ENCODE measurements at places on chromosomes 4 and X.

DNA sequence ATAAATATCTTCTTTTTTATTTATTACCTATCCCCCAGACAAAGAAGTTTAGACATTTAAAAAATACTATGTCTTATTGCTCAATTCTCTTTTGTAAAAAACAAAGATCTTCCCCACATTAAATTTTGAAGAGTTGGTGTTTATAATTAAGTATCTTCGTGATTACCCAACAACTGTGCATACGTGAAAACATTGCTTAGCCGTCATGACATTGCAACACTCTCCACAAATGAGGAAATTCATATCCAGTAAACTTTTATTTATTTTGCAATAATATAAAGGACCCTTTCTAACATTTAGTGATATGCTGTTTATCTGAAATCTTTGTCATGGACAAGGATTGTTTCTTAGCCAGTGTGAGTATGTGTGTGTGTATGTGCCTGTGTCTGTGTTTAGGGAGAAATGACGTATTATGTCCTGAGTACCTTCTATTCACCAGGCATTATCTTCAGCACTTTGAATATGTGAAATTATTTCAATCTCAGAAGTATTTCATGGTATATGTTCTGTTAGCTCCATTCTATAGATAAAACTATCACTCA lies 26.1 kb upstream of the EREG start:
- DNase-seq: no peak

DNA sequence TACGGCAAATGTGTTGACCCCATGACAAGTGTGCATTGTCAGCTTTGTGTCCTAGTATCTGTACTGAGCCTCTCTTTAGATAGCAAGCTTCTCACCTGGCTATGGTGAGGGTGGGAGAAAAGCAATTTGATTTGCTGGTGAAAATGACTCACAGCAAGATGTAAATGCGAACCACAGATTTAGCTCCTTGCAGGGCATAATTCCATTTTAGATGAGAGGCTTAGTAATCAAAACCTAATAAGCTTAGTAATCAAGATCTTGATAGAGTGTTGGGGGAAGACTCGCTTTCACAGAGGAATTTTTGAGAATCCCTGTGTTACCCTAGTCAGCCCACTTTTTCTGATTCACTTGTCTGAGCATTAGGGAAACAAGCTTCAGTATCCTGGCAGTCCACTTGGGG lies 7.7 kb upstream of the OCIAD2 start:
- DNase-seq: no peak

GRCh38 chr4:86652332-86652932 lies 58.3 kb downstream of the PTPN13 start:
- DNase-seq: no peak

GRCh38 chr4:99090481-99091215 lies 2.1 kb upstream of the ADH5 start:
- DNase-seq: no peak

DNA sequence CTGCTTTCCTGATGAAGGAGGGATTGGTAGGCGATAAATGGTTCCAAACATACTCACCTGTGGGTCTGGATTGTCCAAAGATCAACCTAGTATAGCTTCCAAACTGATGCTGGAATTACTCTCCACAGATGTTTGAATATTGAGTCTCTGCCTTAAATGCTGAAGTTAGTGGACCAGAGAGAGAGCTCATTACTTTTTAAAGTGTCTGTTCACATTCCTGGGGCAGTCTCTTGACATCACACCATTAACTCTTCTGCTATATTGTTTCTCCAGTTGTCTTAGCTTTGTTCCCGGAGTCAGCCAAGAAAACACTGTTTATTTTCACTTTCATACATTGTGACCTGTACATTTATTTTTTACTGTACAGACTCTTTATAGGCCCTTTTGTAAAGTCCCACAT lies 35.4 kb downstream of the ARHGEF38 start:
- no peak for DNase-seq

GRCh38 chr4:100288811-100289529 lies 98.7 kb upstream of the DDIT4L start:
- no peak for DNase-seq

DNA sequence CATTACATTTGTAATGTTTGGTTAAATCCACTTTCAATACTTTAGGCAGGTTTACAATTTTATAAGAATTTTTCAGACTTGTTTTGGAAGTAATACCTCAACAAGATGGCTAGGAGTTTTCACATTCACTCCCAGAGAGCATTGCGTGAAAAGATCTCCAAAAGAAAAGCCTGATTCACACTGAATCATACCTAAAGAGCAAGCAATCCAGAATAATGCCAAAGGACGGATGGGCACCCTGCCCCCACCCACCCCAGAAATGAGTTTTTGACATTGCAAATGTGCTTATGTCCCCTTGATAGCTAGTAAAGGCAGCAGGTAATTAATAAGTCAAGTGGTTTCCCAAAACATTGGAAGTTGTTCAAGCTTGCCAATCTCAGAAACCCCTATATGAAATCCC lies 557.7 kb upstream of the TENM3 start:
- DNase-seq: no peak

DNA sequence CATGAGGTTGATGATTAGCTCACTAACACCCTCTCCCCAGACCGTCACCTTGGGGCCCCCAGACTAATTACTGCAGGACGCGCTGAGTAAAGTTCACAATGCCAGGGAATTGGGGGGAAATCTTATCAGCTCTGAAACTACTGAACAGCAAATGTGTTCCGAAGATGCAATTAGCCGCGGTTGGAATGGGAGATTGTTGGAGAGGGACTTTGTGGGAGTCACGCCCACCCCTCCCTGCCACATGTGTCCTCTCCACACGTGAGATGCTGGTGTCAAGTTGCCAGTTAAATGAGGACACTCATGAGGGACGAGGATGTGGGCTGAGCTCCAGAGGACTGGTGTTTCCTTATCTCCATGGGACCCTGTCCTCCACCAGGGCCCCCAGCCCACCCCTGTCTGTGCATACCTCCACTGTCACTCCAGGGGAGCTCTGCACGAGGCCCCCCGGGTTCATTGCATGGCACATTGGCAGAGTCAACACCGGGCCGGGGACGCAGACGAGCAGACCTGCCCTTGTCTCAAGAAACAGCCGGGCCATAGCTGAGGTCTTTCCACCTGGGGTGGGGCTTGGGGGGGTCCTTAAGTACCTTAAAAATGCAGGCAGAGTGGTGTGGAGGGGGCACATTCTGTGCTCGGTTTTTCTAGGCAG lies 175.4 kb upstream of the PSAPL1 start:
- no peak for DNase-seq

DNA sequence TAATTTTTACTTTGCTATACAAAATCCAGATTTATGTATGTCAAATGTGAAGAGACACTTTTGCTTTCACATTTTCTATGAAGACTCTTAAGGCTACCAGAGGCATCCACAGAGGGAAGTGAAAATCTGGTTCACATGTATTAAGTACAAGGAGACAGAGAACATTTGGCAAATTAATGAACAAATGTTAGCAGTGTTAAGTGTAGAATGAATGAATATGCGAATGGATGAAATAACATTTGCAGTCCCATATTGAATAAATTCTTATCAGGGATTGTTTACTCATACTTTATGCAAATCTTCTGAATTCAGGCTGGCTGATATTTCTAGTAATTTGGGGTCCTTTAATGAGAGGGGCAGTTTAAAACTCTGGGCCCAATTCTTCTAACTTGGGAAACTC lies 159.9 kb downstream of the LDB2 start:
- DNase-seq: no peak

DNA sequence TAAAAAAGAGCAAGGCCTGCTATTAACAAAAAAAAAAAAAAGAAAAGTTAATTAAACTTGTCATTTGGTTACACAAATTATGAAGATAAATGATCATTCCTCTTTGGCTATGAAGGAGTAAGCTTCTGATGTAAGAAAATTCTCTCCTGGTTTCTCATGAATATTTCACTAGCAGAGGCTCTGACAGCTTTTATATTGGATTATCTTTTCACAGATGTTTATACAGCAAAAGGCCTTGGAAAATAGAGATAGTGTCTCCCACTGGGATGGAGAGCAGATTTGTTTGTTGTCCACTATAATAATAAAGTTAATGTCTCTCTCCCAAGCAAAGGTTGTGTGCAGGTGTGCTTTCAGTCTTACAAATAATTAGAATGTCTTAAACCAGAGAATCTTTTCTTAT lies 40.7 kb upstream of the PDGFC start:
- no peak for DNase-seq

- no peak for DNase-seq
These were observed at the start of gene SCML2 for GRCh38 chrX:18354369-18355223. SCML2 (minus strand) TSS chrX:18354688; CDS start chrX:18334071, 20,617 bp downstream.

DNA sequence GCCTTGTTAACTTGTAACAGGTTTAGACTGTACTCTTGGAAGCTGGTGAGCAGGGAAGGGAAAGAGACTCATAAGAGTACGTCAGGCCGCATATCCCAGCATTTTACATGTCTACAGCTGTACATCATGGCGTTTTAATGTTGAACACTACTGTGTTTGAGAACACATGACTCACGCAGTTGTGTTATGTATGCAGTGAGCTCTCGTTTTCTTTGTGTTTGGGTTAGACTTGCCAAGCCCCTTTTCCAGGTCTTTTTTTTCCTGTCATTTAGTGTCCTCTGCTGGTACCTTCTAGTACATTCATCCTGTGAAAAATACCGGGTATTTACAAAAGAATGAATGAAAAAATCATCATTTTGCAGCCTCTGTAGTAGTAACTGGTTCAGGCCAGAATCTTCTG lies 35.3 kb downstream of the SMS start:
- no peak for DNase-seq

DNA sequence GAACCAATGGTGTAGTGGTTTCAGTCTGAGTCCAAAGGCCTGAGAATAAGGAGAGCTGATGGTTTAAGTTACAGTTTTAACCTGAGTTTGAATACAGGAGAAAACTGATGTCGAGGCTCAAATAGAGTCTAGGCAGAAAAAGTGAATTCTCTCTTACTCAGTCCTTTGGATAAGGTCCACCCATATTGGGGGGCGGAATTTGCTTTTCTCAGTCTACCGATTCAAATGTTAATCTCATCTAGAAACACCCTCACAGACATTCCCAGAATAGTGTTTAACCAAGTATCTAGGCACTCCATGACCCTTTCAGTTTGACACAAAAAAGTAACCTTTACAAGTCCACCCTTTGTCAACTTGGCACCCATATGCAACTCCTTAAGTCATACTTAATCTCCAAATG lies 216.0 kb downstream of the GRID2 start:
- DNase-seq: no peak

DNA sequence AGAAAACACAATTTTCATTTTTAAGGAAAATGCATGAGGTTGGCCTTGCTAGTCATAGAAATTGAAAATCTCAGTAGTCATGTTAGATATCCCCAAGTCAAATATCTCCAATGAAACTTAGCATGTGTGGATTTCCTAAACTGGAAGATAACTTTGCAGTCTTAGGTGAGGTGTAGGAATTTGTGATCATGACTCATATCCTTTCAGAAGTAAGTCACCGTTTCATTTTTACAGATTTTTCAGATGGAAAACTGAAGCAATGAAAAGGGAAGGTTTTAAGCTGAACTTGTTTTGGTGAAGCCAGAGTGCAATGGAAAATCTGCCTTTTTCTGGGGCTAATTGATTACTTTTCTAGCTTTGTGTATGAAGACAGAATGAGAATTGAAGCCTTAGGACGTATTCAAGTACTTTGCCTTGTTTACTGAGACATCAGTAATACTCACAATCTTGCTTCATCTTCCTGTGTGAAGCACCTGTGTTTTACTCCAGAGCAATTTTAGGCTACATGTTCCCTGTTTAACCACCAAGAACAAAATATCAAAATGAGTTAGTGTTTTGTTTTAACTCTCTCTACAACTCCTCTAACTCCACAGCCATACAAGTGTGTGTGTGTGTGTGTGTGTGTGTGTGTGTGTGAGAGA lies 1662.8 kb upstream of the ADGRL3 start:
- DNase-seq: no peak

- DNase-seq: no peak
These were observed 927.8 kb downstream of the STPG2 start for GRCh38 chr4:97215409-97215941.

DNA sequence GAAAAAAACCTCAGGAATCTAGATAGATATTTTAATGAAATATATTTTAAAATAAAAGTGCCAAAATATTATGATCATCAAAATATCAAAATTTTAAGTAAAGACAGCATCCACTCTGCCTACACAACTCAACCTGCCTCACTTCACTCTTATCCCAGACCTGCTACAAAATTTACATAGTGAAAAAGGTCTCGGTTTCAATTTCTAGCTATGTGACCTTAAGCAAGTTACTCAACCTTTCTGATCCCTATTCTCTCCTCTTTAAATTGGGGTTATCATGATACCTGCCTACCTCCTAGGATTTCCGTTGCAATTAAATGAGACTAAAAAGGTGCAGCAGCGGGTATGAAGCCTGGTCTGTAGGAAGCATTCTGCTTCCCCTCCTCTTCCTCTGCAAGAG lies 72.9 kb downstream of the FAM114A1 start:
- DNase-seq: no peak

GRCh38 chr4:52752936-52753335 lies 1.7 kb upstream of the ERVMER34-1 start:
- DNase-seq: no peak

- DNase-seq: peak; percentile 82
These were observed 5.0 kb downstream of the UVSSA start for GRCh38 chr4:1351854-1352566.

DNA sequence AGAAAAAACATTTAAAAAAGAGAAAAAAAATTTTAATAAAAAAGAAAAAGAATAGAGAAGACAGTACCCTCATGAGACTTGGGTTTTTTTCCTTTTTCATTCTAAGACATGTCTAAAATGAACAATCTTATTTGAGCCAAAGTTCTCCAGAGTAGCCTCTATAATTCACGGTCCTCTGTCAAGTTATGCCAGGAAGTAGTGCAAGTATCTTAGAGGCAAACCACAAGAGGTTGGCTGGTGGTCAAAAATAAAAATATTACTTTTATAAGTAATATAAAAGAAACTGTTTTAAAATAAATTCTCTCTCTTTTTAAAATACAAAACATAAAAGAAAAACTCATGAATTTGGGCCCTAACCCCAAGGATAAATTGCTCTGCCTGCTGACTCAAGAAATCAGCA lies 26.5 kb downstream of the HNRNPDL start:
- DNase-seq: no peak

GRCh38 chr4:25310803-25311166 lies 1.8 kb upstream of the ZCCHC4 start:
- DNase-seq: no peak

GRCh38 chr4:111873801-111874200 lies 271.5 kb upstream of the FAM241A start:
- DNase-seq: no peak

GRCh38 chrX:79082899-79083298 lies 61.6 kb upstream of the GPR174 start:
- DNase-seq: peak; percentile 37
